ENCODE measurements at places on chromosomes 4 and X. TPM values are rescaled to one million over a fixed set of nuclear protein-coding genes. Genes with fewer than 3 reads are reported as not detected.
A peak's percentile ranks its signal among the peaks of the same experiment; 100 is the strongest.

The TMPRSS11B gene
- not detected for total RNA-seq

The HNRNPH2 gene
- total RNA-seq = 56.8 TPM

The GPR50 gene
- total RNA-seq = not detected

The NUDT10 gene
- 0.24 TPM for total RNA-seq

The CORIN gene
- 47.4 TPM for total RNA-seq

The TSPAN7 gene
- total RNA-seq = 48.5 TPM

The GLRA3 gene
- total RNA-seq = not detected

GRCh38 chr4:118927974-118928373 lies 39.3 kb downstream of the SYNPO2 start:
- DNase-seq = peak; percentile 43

- DNase-seq = no peak
Observed at GRCh38 chr4:23390246-23390645, 499.6 kb downstream of the PPARGC1A start.

- no peak for DNase-seq
Observed at GRCh38 chr4:29578329-29578728, 1141.8 kb upstream of the PCDH7 start.

GRCh38 chr4:54819034-54819433 lies 161.3 kb downstream of the KIT start:
- no peak for DNase-seq

- no peak for DNase-seq
Observed at GRCh38 chr4:90624781-90625180, 497.6 kb downstream of the CCSER1 start.

DNA sequence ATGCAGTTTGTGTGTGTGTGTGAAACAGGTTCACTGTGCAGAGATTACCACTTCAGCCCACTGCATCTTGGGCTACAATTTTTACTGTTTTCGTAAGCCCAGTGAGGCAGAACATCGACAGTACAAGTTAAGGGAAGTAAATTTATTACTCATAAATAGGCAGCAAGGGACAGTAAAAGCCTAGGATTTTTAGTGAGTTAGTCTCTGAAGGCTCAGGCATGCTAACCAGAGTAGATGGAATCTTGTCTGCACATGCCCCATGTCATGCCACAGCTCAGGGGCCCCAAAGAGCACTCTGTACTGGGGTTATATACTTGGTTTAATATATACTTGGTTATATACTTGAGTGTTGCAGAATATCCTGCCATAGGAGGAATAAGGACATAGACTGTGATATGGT lies 825.7 kb downstream of the TECRL start:
- DNase-seq = no peak

DNA sequence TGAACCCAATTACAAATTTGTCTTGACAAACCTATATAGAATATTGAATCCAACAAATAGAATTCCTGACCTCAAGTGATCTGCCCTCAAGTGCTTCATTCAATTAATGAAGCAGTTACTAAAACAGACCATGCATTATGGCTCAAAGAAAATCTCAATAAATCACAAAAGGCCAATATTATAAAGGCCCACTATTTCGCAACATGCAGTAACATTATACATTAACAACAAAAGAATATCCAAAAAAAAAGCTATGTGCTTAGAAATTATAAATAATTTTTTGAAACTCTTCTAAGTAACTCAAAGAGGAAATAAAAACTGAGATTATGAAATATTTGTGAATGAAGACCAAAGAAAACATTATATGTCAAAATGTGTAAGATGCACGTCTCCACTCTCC lies 177.7 kb downstream of the ZNF674 start:
- DNase-seq = no peak

GRCh38 chr4:112889199-112889598 lies 160.3 kb upstream of the ANK2 start:
- DNase-seq = no peak

- no peak for DNase-seq
Observed at GRCh38 chrX:34612036-34612435, 45.0 kb downstream of the TMEM47 start.

DNA sequence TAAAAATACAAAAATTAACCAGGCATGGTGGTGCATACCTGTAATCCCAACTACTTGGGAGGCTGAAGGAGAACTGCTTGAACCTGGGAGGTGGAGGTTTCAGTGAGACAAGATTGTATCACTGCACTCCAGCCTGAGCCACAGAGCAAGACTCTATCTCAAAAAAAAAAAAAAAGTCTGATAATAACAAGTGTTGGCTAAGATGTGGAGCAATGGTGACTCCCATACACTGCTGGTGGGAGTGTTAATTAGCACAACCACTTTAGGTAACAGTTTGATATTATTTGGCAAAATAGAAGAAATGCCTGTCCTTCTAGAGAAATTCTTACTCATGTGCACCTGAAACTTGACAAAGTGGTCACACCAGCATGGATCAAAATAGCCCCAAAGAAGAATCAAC lies 106.2 kb upstream of the SLC34A2 start:
- no peak for DNase-seq

DNA sequence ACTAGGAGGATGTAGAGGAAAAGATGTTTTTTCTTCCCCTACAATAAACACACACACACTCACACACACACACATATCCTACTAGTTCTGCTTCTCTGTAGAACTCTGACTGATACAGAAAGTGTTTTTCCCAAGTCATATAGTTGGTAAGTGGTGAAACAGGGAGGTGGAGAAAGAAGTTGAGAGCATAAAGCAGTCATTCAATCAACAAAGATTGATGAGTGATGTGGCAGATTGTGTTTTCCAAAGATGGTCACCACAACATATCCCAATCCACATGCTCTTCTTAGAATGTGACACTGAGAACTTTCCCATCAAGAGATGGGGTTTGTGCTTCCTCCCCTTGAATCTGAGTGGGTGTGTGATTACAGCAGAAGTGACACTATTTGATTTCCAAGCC lies 123.4 kb upstream of the ATP6AP2 start:
- no peak for DNase-seq

GRCh38 chr4:89268679-89269078 lies 38.9 kb downstream of the GPRIN3 start:
- DNase-seq = no peak

DNA sequence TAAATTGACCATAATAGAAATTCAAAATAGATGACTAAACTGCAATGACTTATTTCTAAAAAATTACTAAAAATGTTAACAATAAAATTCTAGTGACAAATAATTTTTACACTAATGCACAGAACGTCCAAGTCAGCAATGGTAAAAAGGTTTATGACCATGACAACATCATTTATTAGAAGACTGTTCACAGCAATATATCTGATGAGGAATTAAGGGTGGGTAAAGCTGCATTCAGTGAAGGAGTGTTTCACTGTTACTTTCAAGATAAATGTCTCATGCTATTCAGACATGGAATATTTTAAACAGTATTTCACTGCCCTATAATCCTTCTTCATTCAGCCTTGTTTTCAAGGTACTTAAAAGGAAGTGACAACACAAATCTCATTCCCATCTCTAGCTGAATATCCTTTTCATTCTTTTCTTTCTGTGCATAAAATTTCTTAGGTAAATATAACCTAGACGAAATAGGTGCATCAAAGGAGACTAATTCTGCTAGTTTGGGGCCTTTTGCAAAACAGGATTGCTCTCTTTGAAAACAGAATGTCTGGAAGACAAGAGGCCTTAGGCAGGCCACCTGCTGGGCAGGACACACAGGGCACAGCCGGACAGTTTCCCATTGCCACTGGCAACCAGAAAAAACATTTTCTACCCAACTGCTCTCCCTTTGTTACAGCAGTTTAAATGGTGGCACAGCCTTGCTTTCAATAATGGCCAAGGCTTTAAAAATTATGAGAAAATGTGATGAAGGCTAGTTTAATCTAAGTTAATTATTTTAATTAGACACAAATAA lies 600.3 kb downstream of the SPRY1 start:
- DNase-seq = no peak

DNA sequence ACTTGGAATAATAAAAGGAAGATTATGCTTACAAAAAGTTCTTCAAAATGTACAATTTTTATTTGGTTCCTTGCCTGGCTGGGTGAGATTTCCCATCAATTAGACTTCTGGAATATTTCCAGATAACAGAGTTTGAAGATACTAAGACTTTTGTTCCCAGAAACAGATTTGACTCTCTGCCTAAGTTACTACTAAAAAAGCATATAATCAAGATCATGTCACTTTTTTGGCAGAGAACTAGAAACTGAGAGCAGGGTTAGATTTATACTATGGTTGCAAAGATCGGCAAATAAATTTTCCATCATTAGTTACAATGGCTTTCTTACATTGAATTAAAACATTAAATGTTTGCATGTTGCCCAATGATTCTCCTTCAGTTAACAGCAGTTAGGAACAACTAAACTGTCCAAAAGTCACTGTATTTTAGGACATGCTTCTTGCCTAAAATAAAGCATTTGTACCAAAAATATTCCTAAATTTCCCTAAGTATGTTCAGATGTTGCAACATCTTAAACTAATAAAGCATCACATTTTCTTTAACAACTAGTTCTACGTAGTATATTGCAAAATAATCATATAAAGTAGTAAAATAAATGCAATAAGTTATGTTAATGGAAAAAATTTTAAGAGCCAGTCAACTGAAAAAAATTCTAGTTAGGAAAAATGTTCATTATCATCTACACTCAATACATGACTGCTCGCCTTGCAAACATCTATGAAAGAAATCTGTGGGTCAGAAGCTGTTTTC lies 73.0 kb downstream of the SEC24D start:
- DNase-seq = no peak

GRCh38 chrX:15334561-15334960 lies 762 bp downstream of the PIGA start:
- DNase-seq = no peak

GRCh38 chrX:39935411-39936064 lies 162.2 kb downstream of the BCOR start:
- DNase-seq = no peak

- DNase-seq = no peak
Observed at GRCh38 chrX:68284281-68284904, 148.9 kb downstream of the OPHN1 start.

DNA sequence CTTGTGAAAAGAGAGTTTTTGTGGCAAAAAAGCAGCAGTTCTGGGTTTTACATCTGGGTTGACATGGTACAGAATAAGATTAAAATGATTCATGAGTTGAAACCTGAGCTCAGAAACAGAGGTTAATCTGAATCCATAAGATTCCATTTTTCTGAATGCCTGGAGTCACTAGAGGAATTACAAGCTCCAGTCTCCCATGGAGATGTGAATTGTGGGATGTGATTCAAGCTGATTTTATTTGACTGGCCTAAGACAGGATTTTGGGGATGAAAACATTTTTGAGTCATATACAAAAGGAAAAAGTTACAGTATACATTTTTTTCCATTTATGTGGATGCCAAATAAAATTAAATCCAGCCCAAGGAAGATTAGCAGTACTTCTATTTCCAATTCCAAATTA lies 161.1 kb downstream of the RBM46 start:
- no peak for DNase-seq

DNA sequence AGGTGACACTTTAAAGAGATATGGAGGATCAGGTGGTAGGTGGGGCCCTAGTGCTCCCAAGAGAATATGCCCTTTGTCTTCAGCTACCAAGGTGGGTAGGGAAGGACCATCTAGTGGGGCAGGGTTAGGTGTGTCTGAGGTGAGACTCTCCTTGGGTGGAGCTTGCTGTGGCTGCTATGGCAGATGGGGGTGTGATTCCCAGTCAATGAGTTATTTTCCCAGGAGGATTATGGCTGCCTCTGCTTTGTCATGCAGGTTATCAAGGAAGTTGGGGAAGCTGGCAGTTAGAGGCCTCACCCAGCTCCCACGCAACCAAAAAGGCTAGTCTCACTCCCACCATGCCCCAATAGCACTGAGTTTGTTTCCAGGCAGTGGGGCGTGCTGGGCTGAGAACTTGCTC lies 18.0 kb upstream of the SPIN2A start:
- no peak for DNase-seq

DNA sequence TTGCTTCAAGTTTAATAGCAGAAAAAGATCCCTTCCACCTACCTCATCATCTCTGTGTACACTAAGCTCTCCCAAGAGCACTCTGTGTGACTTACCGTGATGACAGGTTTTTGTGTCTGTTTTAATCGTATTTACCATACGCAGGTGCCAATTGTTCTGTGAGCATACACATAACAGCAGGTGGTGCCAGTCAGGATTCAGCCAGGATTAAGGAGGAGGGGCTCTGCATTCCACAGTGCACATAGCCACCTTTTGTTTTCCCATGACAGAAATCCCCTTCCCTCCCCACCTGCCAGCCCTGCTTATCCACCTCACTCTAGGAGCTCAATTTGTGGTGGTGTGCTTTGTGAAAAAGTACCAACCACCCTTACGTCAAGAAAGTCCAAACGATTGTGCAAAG lies 14.8 kb downstream of the ANK2 start:
- no peak for DNase-seq

DNA sequence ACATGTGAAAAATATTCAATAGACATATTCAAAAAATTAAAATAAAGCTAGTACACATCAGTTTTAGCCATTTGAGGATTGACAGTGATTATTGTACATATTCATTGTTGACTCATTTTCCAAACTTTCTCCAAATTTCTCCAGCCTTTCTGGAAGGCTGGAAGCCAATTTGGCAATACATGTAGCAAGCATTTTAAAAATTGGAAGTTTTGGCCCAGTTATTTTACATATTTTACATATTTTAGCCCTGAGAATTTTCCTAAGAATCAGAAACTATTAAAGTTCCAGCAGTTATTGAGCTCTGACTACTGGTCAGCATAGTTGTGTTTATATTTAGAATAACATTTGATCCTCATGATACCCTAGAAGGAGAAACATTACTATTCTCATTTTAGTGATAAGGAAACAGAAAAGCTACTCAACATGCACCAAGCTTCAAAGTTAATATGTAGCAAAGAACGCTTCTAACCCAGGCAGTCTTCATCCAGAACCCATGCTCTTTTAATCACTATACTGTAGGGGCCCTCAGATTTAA lies 3.2 kb downstream of the CABS1 start:
- DNase-seq = no peak

Data from heart left ventricle (tissue), 16 donors.